ENCODE measurements at places on chromosomes 13 and 19. TPM values are rescaled to one million over a fixed set of nuclear protein-coding genes. Genes with fewer than 3 reads are reported as not detected.
A peak's percentile ranks its signal among the peaks of the same experiment; 100 is the strongest.

The SYDE1 gene
- 13.9 TPM for polyA plus RNA-seq

DNA sequence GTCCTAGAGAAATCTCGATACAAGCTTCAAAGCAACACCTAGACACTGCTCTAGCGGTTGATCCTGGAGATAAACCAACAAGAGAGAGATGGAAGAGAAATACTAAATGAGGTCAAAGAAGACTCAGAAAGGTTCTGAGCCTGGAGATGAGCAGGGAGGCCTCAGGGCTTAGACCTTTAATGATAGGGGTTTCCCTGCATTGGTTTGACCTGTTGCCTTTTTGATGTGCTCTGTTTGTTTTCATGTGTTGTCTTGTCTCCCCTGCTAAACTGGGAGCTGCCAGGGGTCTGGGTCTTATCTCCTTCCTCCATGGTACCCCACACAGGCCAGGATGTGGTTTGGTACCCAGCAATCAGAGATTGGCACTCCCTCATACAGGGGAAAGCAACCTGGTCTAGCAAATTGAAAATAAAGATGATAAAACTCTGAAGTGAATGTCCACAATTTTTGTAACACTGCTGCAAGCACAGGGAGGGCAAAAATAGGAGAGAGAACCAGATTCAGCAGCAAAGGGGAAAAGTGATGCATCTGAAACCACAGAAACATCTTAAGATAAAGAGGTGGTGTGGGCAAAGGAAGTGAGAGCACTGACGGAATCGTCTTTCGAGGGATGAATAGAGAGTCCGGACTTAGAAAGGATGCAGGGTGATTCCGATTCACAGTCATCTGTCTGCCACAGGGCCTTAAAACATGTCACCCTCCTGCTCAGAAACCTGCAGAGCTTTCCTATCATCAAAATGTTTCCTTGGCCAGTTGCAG is 3.5 kb downstream of the FFAR2 start:
- no peak for DNase-seq

GRCh38 chr19:42369433-42370067 is 20.5 kb downstream of the CNFN start:
- DNase-seq = no peak

The CRX gene
- polyA plus RNA-seq = not detected

The OCEL1 gene
- polyA plus RNA-seq = 80.1 TPM

The RNF225 gene
- polyA plus RNA-seq = not detected

- DNase-seq = no peak
Measured at GRCh38 chr19:17370026-17370587, 7.0 kb downstream of the PLVAP start.

GRCh38 chr19:45911291-45911690 is 3.3 kb downstream of the NANOS2 start:
- no peak for DNase-seq

DNA sequence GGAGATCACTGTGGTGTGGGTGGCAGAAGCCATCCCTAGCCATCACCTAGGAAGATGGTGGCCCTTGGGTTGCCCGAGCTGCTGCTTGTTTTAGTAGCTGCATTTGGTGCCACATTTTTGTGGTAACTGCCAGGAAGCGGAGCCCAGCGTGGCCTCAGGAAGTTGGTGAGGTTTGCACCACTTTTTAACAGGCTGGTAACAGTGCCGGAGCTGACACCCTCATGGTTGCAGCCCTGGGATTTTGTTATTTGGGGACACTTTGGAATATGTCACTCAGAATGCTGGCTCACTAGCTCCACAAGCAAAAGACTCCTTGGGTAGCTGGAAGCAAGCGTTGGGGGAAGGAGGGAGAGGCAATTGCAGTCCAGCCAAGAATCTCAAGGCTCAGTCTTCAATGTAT is 22.1 kb downstream of the ACTN4 start:
- DNase-seq = no peak

GRCh38 chr19:43704002-43704705 is 11.7 kb upstream of the IRGC start:
- no peak for DNase-seq

The APOC1 gene
- polyA plus RNA-seq = 16.7 TPM

The C1QTNF9B gene
- not detected for polyA plus RNA-seq

- DNase-seq = no peak
Measured at GRCh38 chr19:30784850-30785457, 412.8 kb downstream of the ZNF536 start.

- no peak for DNase-seq
Measured at GRCh38 chr19:1577929-1578618, 9.9 kb upstream of the MEX3D start.

The RFPL4A gene
- not detected for polyA plus RNA-seq

- no peak for DNase-seq
Measured at GRCh38 chr13:71830323-71830722, 36.7 kb downstream of the DACH1 start.

The SERTAD3 gene
- polyA plus RNA-seq = 29.9 TPM

The CEBPA gene
- 6.6 TPM for polyA plus RNA-seq

The SBK3 gene
- not detected for polyA plus RNA-seq

GRCh38 chr19:13163609-13164342 is 13.6 kb downstream of the IER2 start:
- peak; percentile 95 for DNase-seq

DNA sequence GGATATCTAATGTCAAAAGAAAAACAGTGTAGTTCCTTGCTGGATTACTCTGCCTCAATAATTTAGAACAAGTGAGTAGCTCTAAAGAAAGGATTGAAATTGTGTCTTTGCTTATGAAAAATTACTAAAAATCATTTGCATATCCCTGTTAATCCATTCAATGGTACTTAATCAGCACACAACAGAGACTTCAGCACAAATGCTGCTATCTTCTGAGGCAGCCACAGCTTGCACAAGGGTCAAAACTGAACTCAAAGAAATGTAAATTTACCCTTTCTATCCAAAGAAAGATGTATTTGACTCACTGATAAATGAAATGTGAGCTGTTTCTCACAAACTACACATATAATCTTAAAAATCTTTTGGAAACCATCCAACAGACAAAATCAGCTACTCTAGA is 116.2 kb downstream of the LHFPL6 start:
- no peak for DNase-seq

GRCh38 chr19:48221628-48222027 is 34.1 kb downstream of the CARD8 start:
- DNase-seq = no peak

The FOSB gene
- polyA plus RNA-seq = 0.73 TPM

DNA sequence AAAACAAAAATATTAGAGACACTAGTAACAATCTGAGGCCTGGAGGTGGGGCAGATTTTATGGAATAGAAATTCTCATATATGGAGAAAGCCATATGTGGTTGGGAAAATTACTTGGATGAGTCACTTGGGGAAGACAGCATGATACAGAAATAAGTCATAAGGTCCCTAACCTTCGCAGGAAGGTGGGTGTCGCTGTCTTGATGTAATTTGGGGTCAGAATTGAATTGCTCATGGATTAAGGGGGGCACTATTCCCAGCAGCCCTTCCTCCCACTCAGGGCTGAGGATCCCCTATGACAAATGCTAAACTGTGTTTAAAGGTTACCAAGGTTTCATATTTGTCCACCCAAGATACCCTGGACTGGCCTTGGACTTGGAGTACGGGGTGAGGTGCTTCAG is 5.0 kb downstream of the RDH8 start:
- DNase-seq = no peak

The MAP4K1 gene
- polyA plus RNA-seq = 3.9 TPM

The LSR gene
- polyA plus RNA-seq = 37.9 TPM

DNA sequence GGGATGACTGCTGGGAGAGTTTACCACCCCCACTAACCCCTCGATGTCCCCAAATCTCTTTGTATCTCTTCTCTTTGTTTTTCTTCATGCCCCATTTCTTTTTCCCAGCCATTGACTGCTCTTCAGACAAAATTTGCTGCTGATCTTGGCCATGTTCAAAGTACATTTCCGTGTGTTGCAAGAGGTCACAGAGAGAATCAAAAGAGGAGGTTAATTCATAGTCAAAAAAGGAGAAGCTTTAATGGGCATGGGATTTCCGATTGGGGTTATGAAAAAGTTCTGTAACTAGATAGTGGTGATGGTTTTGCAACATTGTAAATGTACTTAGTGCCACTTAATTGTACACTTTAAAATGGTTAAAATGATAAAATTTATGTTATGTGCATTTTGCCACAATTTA is 121.1 kb downstream of the FLT1 start:
- no peak for DNase-seq

GRCh38 chr13:59270327-59270726 is 893.4 kb downstream of the DIAPH3 start:
- no peak for DNase-seq

DNA sequence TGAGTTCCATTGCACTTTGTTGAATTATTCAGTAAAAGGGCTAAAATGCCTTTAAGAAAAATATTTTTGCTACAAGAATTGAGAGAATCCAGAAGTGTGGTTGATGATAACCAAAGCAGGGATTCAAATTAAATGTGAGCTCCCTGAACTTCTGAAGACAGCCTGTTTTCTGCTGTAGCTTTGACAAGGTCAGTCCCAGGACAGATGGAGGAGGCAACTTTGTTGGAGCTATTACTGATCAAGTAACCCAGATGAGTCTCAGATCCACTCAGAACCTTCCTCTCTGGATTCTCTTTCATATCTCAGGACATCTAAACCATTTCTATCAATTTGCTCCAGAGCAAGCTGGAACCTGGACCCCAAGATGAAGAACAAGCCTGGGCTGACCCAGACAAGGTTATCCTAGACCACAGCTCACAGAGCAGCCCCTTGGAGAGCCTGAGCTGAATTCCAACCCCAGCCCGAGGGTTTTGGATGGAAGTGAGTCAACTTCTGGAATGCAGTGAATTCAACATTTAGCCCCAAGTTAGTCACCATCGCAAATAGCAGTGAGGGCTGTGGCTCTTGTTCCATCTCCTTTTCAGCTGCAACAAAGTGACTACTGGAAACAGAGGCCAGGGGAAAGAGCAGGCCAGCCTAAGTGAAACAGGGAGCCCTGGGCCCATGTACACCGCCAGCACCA is 137.8 kb upstream of the TSC22D1 start:
- no peak for DNase-seq

DNA sequence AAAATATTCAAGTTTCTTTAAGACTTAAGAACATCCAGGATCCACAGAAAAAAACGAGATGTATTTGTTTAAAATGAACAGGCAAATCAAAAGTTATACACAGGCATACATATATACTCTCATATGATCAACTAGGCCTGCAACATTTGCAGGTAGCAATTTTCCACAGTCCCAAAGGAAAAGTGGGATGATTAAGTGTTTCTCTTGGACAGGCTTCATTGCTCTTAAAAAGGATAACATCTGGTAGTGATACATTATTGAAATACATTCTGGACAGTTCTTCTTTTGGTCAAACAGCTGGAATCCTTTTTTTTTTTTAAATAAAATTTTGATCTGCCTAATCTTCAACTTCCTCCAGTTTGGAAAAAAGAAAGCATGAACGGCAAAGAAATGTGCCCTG is 114.8 kb upstream of the TDRD3 start:
- DNase-seq = no peak

The KL gene
- 47.4 TPM for polyA plus RNA-seq

The IL12RB1 gene
- 0.45 TPM for polyA plus RNA-seq

DNA sequence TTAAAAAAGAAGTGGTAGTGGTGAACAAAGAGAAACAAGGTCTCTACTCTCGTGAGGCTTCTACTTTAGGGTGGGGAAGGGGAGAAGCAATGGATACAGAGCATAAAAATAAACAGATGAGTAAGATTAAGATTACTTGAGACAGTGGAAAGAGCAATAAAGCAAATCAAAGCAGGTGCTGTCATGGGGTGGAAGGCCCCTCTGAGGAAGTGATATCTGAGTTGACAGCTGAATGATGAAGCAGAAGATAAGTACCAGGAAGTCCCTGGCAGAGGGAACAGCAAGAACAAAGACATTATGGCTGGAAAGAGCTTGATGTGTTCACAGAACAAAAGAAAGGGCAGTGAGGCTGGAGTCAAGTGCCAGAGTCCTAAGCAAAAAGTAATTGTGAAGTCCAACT is 221.8 kb downstream of the ENOX1 start:
- DNase-seq = no peak

GRCh38 chr19:38713227-38713649 is 31.0 kb downstream of the CAPN12 start:
- no peak for DNase-seq

DNA sequence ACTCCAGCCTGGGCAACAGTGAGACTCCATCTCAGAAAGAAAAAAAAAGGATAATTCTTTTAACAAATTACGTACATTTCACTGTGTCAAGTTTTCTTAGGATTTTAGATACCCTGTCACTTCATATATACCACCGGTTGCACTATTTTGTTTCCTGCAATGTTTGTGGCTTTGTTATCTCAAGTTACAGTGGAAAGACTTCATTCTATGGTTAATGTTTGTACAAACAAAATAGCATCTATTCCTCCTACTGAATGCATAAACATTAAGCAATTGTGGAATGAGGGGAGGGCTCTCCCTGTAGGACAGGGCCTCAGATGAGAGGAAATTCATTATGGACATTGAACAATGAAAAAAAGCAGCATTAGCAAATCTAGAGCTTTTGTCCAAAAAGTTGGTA is 120.1 kb downstream of the DNAJC3 start:
- no peak for DNase-seq

GRCh38 chr13:59750860-59751259 is 412.9 kb downstream of the DIAPH3 start:
- peak; percentile 90 for DNase-seq

The SUPT20H gene
- 20.7 TPM for polyA plus RNA-seq

The PGLYRP2 gene
- not detected for polyA plus RNA-seq

GRCh38 chr13:52896827-52897659 is 48.6 kb upstream of the PCDH8 start:
- no peak for DNase-seq

The FBXO17 gene
- polyA plus RNA-seq = 44.3 TPM

All from kidney (tissue), 22 donors.